HEK293T (cell line): ENCODE measurements at places on chromosomes 12 and 14.

GRCh38 chr12:95385246-95386035 is 88.5 kb upstream of the METAP2 start:
- DNase-seq, result no peak

- no peak for DNase-seq
Observed at GRCh38 chr14:64040044-64040443, 187.2 kb downstream of the SYNE2 start.

- DNase-seq, result no peak
Observed at GRCh38 chr12:28709986-28710685, 438.9 kb upstream of the FAR2 start.

GRCh38 chr14:59297071-59297776 is 108.8 kb downstream of the DAAM1 start:
- DNase-seq, result no peak

GRCh38 chr12:2691345-2692071 is 103.3 kb upstream of the FKBP4 start:
- no peak for DNase-seq

DNA sequence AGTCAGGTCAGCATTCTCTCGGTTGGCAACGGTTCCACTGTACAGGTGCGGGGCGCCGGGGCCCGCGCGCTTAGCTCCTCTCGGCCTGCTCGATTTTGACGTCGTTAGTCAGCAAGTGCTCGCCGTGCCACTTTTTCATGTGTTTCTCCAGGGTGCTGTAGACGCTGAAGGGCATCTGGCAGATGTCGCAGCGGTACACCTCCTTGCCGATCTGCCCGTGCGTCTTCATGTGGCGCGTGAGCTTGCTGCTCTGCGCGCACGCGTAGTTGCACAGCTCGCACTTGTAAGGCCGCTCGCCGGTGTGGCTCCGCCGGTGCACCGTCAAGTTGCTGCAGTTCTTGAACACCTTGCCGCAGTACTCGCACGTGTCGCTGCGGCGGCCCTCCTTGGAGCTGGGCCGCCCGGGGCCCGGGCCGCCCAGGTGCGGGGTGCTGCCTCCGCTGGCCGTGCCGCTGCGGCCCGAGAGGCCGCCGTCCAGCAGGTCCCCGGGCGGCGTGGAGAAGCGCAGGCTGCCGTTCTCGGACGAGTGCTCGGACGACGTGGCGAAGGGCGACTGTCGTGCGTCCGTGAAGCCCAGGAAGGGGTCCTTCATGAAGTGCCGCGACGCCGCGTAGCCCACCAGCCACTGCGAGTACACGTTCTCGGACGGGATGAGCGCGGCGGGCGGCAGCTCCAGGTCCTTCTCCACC is 97.8 kb downstream of the BCL11B start:
- DNase-seq, result no peak

GRCh38 chr12:26460361-26460760 is 265.0 kb downstream of the SSPN start:
- DNase-seq, result no peak

- DNase-seq, result peak; percentile 11
Observed at GRCh38 chr12:76346798-76347420, 1.3 kb downstream of the BBS10 start.

- no peak for DNase-seq
Observed at GRCh38 chr14:35299708-35300107, 7.5 kb downstream of the PSMA6 start.

GRCh38 chr12:117188961-117189724 is 1.1 kb downstream of the FBXO21 start:
- DNase-seq, result no peak

DNA sequence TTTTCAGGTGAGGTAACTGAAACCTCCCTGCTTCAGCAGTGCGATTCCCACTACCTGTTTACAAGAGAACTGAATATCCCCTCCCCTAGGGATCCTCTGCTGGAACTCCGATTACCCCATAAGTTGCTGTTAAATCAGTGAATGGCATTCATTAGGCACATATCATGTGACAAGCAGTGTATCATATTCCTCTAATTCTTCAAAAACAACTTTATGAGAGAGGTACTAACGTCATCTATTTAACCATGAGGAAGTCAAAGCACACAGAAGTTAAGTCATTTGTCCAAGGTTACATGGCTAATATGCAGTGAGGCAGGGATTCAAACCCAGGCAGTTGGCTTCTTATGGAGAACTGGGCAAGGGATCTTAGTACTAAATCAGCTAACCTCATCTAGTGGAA is 43.9 kb upstream of the PCED1B start:
- DNase-seq, result no peak

DNA sequence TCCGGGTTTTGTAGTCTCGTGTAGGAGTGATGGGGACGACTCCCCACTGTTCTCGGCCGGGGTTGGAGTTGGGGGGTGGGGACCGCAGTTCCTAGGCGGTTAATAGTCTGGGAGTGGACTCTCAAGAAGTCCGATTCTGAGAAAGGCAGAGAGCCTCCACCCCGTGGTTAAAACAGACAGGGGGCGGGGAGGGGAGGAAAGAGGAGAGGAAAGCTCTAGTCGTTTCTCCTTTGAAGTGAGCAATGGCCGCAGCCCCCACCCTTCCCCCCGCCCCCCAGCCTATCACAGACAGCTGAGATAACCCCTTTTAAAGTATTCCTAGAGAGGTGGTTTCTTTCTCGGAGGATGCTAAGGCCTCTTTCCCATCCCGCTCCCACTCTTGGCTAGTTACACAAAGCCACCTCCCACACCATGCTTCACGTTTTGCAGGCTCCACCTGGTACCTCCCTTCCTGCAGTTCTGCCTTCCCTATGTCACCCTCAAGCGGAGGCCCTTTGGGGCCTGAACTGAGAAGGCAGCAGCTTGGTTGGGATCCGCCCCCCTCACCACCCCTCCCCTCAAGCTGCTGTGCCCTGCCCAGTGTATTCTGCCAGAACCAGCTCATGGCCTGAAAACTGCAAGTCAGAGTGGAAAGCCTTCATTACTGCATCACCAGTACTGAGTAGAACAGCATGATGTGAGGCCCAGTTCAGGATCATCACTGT is 853 bp downstream of the USP5 start:
- no peak for DNase-seq
